ENCODE measurements at places on chromosomes 1 and 21.

DNA sequence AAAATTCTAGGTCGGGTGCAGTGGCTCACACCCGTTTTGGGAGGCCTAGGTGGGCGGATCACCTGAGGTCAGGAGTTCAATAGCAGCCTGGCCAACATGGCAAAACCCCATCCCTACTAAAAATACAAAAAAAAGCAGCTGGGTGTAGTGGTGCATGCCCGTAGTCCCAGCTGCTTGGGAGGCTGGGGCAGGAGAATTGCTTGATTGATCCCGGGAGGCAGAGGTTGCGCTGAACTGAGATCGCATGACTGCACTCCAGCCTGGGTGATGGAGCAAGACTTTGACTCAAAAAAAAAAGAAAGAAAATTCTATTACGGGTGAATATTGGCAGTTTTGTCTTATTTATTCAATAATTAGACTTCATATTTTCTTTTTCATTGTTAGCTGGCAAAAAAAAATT lies 62.1 kb downstream of the SNX7 start:
- DNase-seq = no peak

GRCh38 chr1:37430103-37430985 lies 44.0 kb upstream of the ZC3H12A start:
- DNase-seq = no peak

DNA sequence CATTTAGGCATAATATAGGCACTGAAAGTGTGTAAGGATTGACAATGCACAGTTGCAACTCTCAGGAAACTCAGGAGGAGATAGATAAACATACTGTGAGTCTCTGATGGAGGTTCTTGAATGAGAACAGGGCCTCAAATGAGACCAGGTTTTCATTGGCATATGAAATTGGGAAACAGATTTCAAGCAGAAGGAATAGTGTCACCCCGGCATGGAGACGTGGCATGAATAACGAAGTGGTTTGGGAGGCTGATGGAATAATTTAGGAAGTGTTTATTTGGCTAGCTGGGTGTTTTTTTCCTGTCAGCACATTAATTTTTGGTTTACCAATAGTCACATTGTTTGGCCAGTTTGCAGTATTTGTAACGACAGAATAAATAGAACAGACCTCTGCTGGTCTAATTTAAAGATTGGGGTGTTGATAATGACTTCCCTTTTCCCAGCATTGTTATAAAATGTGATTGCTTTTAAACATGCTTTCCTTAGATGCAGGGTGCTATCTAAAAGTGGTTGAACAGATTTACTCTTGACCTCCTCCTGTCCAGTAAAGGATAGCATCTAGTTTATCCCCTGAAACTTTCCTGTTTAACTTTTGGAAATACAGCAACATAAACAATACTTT lies 132.0 kb downstream of the C1orf21 start:
- no peak for DNase-seq

- DNase-seq = no peak
These were observed 137.0 kb downstream of the BRINP2 start for GRCh38 chr1:177307771-177308170.

DNA sequence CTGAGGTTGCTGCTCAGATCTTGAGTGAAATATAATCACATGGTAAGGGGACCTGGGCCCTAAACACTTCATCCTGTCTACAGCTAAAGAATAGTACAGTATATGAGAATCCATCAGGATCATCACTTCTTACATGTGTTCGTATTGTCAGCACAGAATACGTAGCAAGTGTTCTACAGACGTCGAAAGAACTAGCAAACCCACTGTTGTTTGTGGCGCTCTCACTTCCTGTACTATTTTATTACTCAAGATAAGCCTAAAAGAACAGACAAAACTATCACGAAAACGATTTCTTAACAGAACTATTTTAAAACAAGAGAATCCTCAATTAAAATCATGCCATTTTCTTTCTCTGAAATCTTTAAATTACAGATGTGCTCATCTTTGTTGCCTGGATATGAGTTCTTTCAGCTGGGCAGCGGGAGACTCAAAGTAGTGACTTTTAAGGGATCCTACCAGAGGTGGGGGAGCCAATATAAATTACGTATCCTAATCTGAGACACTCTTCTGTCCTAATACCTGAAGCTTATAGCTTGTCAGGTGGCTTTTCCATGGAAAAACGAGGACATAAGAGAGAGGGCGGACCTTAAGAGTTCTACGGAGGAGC lies 724 bp downstream of the ST7L start:
- DNase-seq = no peak

- no peak for DNase-seq
These were observed 199.4 kb downstream of the ZC3H11B start for GRCh38 chr1:219413536-219413935.

- DNase-seq = no peak
These were observed 18.7 kb downstream of the LPGAT1 start for GRCh38 chr1:211811848-211812247.

DNA sequence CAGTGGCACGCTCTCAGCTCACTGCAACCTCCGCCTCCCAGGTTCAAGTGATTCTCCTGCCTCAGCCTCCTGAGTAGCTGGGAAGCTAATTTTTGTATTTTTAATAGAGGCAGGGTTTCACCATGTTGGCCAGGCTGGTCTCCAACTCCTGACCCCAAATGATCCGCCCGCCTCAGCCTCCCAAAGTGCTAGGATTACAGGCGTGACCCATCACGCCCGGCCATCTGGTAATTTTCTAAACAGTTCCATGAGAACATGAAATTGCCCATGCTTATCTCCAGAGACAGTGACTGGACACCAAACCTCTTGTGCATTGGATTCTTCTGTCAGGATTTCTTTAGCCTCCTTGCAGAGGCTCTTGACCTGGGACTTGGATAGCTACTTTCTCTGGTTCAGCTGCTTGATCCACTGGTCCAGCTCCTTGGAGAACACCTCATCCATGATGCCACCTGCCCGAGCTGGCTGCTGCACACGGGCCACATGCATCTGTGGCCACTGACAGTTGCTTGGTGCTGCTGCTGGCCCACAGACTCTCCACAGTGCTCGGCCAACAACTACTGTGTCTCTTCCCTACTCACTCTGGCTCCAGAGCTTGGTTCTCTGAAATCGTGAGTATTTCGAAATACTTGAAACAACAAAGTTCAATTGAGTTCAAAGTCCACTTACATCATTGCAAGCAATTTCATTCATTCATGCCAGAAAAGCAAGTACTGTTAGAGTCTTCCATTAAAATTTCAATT lies 40.0 kb upstream of the CTPS1 start:
- DNase-seq = no peak

- DNase-seq = no peak
These were observed 4.1 kb upstream of the PTPN7 start for GRCh38 chr1:202164271-202165037.

GRCh38 chr1:28885472-28885877 lies 28.9 kb upstream of the EPB41 start:
- DNase-seq = no peak

GRCh38 chr1:3207217-3207848 lies 138.3 kb downstream of the PRDM16 start:
- DNase-seq = no peak

DNA sequence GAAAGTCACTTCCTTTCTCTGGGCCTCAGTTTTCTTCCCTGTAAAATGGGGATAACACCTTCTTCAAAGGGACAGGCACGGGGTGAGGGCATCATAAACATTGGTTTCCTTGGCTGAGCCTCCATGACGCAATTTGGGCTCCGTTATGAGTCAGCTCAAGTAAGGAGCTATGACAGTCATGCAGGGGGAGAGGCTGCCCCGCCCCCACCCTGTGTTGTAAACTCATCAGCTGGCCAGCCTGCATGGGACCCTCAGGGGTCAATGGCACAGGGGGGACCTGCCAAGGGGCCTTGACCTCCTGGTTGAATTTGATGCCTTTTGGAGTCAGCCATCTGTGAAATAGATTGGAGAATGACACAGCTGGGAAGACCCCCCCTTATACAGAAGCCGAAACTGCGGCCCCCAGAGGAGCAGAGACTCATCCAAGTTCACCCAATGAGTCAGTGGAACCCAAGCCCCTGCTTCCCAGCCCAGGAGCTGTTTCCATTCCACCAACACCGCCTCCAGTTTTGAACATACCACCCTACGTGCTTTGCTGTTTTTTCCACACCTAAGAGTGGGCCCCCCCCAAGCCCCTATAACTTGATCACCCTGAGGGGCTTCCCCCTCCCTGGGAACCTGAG lies 36.8 kb upstream of the RUNX3 start:
- no peak for DNase-seq

- DNase-seq = no peak
These were observed 64.1 kb downstream of the TIAM1 start for GRCh38 chr21:31279986-31280385.

DNA sequence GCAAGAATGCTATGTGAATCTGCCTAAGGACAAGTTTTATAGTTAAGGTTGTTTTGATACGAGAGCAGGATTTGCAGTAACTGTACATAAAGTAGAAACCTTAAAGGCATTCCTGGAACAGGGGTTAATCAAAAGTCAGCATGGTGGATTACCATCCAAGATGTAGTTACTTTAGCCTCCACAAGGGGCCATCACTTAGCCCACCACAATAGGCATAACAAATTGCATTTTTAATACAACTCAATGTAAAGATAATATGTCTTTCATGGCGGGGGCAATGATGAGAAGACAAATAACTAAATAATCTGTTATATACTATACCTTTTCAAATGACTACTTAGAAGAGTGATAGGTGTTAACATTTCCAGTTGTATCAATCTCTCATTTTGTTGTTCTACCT lies 611.2 kb upstream of the ADGRL4 start:
- no peak for DNase-seq

GRCh38 chr1:11283151-11283550 lies 10.2 kb downstream of the UBIAD1 start:
- DNase-seq = no peak

GRCh38 chr1:156571919-156572662 lies at the start of gene IQGAP3:
Gene IQGAP3 (minus strand): TSS chr1:156572565. CDS start chr1:156572529, 36 bp downstream.
- DNase-seq = peak; percentile 50

- no peak for DNase-seq
These were observed 41.9 kb downstream of the LUZP1 start for GRCh38 chr1:23126801-23127200.

- no peak for DNase-seq
These were observed 93.4 kb upstream of the KCNE2 start for GRCh38 chr21:34270411-34270810.

GRCh38 chr1:11842154-11843041 lies 5.2 kb downstream of the NPPA start:
- no peak for DNase-seq

- no peak for DNase-seq
These were observed 63.0 kb upstream of the ETS2 start for GRCh38 chr21:38742580-38743260.

DNA sequence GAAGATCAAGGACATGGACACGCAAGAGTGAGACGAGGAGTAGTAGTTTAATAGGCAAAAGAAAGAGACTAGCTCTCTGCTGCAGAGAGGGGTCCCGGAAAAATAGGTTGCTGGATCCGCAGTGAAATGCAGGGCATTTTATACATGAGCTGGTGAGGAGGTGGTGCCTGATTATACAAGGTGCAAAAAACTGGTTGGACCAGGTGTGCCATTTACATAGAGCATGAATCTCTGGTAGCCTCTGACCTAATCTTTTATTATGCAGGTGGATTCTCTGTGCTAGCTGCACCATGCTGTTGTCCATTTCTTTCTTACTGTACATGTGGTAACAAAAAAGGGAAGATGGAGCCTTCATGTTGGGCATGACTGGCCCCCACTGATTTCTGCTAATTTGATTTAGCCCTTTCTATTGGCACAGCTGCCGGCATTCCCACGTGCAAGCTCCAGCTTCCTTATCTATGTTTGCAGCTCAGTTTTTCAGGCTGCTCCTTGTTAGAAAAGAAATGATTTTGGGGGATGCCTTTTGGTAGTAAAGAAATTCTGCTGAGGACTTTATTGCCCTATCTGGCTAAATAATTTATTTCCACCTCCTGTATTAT lies 548.1 kb downstream of the BRINP3 start:
- DNase-seq = peak; percentile 46

DNA sequence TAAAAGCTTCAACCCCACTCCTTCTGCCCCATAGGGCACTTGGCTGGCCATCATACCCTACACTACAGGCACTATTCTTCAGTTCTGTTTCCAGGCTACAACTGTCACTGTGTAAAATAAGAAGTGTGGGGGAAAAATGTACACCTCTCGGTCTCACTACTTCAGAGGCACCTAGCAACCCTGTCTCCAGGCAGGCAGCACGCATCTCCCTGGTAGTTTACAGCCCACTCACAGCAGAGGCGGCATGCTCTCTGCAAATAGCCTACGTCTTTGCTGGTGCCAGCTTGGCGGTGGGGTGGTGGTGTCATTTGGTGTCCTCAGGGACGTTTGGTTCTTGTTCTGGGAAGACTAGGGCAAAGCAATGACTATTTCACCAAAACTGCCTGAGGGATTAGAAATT lies 48.2 kb upstream of the BTG3 start:
- DNase-seq = no peak

- DNase-seq = no peak
These were observed 211.0 kb upstream of the VAMP3 start for GRCh38 chr1:7560128-7560527.

DNA sequence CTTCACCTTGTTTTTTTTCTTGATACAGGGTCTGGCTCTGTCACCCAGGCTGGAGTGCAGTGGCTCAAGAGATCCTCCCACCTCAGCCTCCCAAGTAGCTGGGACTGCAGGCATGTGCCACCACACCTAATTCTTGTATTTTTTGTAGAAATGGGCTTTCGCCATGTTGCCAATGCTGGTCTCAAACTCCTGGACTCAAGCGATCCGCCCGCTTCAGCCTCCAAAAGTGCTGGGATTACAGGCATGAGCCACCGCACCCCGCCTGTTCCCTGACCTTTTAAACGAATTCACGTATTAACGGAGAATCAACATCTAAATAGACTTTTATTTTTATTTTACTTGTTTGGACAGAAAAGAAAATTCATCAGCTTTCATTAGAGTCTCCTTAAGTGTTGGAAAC lies 104.8 kb downstream of the PGBD5 start:
- no peak for DNase-seq

DNA sequence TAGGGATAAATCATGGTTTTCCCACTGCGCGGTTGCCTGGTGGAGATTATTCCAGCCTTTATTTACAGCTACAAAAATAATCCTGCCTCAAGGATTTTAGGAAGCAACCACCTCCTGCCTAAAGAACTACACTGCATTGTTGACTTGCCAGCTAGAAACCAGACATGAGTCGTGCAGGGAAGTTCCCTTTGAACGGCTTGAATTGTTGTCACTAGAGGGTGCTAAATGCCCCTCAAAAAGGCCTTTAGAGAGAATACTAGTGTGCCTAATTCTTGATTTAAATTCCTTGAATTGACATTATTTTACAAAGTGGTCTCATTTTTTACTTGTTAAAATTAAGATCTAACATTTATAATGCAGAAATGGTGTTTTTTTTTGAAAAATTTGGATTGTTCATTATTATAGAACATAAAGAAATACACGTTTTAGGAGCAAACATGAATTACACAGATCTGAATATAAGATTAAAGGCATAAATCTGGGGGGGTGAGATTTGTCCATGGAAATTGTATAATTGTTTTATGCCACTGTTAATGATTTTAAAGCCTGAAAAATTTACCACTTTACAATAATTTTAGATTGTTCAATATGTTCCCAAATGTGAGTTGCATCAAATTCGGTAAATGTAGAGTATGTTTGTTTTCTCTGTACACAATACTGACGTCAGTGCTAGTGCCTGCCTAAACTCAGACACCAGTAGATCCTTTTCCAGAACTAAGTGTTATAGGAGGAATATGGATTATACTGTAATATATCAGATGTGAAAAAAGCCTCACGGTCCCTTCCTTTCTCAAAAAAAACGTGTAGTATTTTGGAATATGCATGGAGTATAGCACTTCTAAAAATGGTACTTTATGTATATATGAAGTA lies 7.6 kb upstream of the ERG start:
- peak; percentile 25 for DNase-seq
